ENCODE measurements at places on chromosomes 5 and 9. TPM values are rescaled to one million over a fixed set of nuclear protein-coding genes. Genes with fewer than 3 reads are reported as not detected.

- H3K27ac ChIP-seq: no peak overlapping the region
- peaks cover 19% of the 10 kb centered on the region for H3K4me1 ChIP-seq
- peaks cover 6% of the 10 kb centered on the region for H3K27me3 ChIP-seq
Measured at GRCh38 chr5:171318026-171318425, 9.0 kb downstream of the TLX3 start.

DNA sequence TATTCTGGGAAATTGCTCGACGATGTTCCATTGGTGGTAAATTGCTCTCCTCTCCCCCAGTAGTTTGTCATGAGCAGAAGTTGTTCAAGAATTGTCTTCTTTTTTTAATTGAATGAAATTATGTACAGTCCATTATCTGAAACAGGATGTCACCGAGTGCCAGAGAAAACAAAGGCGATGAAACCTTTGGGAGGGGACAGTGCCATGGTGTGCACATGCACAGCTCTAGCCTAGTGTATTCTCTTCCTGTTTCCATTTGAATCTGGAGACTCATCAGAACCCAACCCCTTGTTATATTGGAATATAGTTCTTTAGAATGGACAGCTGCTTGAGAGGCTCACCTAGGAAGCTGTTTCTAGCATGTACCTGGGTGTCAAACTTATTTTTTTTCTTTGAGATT lies 41.7 kb downstream of the TGFBR1 start:
- no peak overlapping the region for H3K27ac ChIP-seq
- no peaks in the 10 kb centered on the region for H3K36me3 ChIP-seq
- H3K27me3 ChIP-seq: no peaks in the 10 kb centered on the region
- H3K4me3 ChIP-seq: no peak overlapping the region
- no peaks in the 10 kb centered on the region for H3K4me1 ChIP-seq
- no peak for DNase-seq

GRCh38 chr9:99607842-99608448 lies 213.7 kb upstream of the NR4A3 start:
- H3K4me3 ChIP-seq: no peak overlapping the region
- no peaks in the 10 kb centered on the region for H3K27me3 ChIP-seq
- H3K27ac ChIP-seq: no peak overlapping the region
- no peaks in the 10 kb centered on the region for H3K4me1 ChIP-seq

GRCh38 chr5:55062039-55062779 lies 38.2 kb downstream of the GZMK start:
- no peaks in the 10 kb centered on the region for H3K36me3 ChIP-seq
- no peak overlapping the region for H3K27ac ChIP-seq
- H3K4me3 ChIP-seq: no peak overlapping the region
- no peaks in the 10 kb centered on the region for H3K4me1 ChIP-seq
- DNase-seq: no peak

DNA sequence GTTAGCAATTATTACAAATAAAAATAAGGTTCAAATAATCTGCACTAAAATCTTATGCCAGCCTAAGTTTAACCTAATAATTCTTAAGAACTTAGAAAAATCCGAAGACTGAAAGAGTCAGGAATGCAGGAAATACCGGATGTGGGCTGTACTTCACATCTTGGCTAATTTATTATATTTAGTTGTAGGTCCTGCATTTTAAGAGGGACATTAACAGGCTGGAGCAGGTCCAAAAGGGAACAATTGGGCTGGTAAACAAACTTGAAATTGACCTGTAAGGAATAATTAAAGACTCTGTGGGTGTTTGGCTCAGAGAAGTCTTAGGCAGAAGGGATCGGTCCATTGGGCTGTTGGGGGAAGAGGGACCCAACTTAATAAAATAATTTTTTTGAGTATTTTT lies 18.4 kb downstream of the GLRA1 start:
- H3K27ac ChIP-seq: no peak overlapping the region
- H3K27me3 ChIP-seq: no peaks in the 10 kb centered on the region
- no peak for DNase-seq
- H3K4me1 ChIP-seq: no peaks in the 10 kb centered on the region
- no peak overlapping the region for H3K4me3 ChIP-seq

- H3K4me3 ChIP-seq: no peak overlapping the region
- no peaks in the 10 kb centered on the region for H3K27me3 ChIP-seq
- H3K27ac ChIP-seq: peak overlapping the region; percentile 24
- H3K4me1 ChIP-seq: peaks cover 13% of the 10 kb centered on the region
- no peaks in the 10 kb centered on the region for H3K36me3 ChIP-seq
- DNase-seq: no peak
Measured at GRCh38 chr5:111681414-111682120, 75.4 kb downstream of the NREP start.

DNA sequence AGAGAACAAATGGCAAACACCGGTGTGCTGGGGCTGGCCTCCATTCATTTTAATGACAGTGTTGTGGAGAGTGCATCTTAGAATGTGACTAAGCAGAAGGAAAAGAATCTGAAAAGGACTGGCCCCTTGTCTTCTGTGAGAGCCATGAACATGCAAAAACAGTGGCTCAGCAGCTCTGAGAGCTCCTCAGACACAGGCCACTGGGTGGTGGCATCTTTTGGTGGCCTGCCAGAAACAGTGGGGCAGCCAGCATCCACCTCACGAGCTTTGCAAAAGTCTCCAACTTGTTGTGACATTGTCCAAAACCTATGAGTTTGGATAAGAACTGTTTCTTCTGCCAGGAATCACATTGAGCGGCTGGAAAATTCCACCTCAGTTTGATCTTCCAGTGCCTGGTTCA lies 233.4 kb downstream of the NR3C1 start:
- no peaks in the 10 kb centered on the region for H3K27me3 ChIP-seq
- H3K4me3 ChIP-seq: no peak overlapping the region
- H3K27ac ChIP-seq: no peak overlapping the region
- no peaks in the 10 kb centered on the region for H3K4me1 ChIP-seq

DNA sequence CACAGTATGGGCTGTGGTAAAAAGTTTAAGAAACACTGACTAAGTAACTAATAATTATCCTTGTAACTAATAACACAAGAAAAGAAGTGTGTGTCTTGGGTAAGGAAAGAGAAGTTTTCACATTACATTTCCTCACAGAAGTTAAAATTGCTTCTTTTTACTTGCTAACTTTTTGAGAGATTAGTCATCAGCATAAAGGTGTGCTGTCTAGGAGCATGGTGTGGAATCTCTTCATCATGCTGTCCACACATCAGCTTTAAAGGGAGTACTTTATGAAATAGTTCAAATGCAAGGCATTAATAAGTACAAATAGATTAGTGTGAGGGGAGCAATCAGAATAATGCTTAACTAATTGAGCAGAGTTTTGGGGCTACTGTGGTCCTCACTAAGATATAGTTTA lies 29.8 kb downstream of the WDR36 start:
- no peak overlapping the region for H3K4me3 ChIP-seq
- no peaks in the 10 kb centered on the region for H3K36me3 ChIP-seq
- no peak overlapping the region for H3K27ac ChIP-seq
- DNase-seq: no peak

DNA sequence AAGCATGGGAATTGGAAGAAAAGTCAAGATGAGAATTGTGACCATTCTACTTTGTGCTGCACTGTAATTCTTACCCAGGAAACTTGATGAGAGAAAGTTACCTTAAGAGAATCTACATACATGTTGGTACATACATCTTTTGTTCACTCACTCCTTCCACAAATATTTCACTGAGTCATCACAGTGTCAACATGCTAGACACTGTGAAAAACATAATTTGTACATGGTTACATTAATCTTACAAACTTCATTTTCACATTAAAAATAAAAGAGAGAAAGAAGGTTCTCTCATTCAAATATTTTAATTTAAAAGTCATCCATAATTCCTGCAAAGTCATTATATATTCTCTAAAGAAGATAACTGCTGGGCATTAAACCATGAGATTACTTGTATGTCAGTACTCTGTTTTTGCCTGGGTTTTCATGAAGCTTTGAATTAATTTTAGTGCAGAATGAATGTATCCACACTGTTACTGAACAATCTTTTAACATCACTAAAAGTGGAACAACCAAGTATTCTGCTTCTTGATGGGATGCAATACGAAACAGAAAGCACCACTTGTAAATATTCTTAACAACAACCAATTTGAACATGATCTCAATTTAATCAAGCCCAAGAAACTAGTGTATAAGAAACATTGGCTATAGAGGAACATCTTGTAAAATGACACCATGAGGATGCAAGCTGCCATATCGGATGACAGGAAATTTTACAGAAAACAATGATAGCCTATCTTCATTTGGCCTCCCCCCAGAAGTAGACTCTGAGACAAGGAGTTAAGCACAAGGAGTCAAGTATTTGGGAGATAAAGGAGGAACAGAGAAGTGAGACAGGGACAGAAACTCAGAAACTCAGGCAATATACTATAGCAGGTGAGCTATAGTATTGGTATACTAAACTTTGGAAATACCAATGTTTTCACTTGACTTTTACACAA lies 28.4 kb downstream of the ERP44 start:
- no peak overlapping the region for H3K4me3 ChIP-seq
- no peaks in the 10 kb centered on the region for H3K27me3 ChIP-seq
- no peaks in the 10 kb centered on the region for H3K36me3 ChIP-seq
- H3K4me1 ChIP-seq: peaks cover 21% of the 10 kb centered on the region
- no peak overlapping the region for H3K27ac ChIP-seq

- H3K27me3 ChIP-seq: no peaks in the 10 kb centered on the region
- no peak for DNase-seq
- no peak overlapping the region for H3K27ac ChIP-seq
- H3K4me1 ChIP-seq: peaks cover 16% of the 10 kb centered on the region
- no peak overlapping the region for H3K4me3 ChIP-seq
- no peaks in the 10 kb centered on the region for H3K36me3 ChIP-seq
Measured at GRCh38 chr5:10789726-10790125, 28.7 kb upstream of the DAP start.

GRCh38 chr9:36074870-36075532 lies 38.3 kb downstream of the RECK start:
- H3K27me3 ChIP-seq: no peaks in the 10 kb centered on the region
- H3K4me3 ChIP-seq: no peak overlapping the region
- peak; percentile 81 for DNase-seq
- H3K4me1 ChIP-seq: peaks cover 4% of the 10 kb centered on the region
- H3K36me3 ChIP-seq: no peaks in the 10 kb centered on the region
- H3K27ac ChIP-seq: no peak overlapping the region

GRCh38 chr5:55933377-55934114 lies 61.2 kb downstream of the IL6ST start:
- H3K4me1 ChIP-seq: no peaks in the 10 kb centered on the region
- no peak overlapping the region for H3K27ac ChIP-seq
- H3K36me3 ChIP-seq: no peaks in the 10 kb centered on the region
- H3K27me3 ChIP-seq: no peaks in the 10 kb centered on the region
- H3K4me3 ChIP-seq: no peak overlapping the region

GRCh38 chr5:143119881-143120341 lies 283.6 kb downstream of the NR3C1 start:
- H3K36me3 ChIP-seq: no peaks in the 10 kb centered on the region
- H3K4me1 ChIP-seq: peaks cover 11% of the 10 kb centered on the region
- no peak for DNase-seq
- no peak overlapping the region for H3K27ac ChIP-seq

DNA sequence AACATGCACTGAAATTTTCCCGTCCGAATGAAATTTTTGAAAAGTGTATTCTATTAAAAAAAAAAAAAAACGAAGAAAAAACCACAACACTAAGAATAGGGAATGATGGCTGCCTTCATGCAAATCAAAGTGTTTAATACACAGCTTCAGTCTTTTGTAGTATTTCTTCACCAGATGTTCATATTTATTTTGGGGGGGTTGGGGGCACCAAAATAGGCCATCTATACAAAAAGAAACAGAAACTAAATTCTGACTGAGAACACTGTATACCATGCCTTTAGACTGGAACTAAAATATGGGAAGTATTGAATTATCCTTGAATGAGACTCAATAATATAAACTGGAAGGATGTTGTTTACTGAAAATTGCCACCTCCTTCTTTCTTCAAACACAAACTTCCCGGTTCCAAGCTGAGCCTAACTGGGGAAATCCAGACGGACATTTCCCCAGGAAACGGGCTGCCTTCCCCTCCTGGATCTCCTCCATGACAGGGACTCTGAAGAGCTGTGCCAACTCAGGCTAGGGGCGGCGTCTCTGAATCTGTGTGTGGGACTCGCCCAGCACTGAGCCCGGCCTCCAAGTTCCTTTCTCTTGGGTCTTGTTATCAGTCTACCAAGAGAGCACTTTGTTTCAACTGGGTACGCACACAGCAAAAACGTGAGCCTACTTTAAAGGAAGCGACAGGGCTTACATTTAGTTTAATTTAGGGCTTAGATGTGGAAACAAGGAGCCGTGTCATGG lies 511.3 kb upstream of the ADAMTS16 start:
- peak; percentile 75 for DNase-seq
- H3K27ac ChIP-seq: no peak overlapping the region
- H3K4me3 ChIP-seq: no peak overlapping the region
- H3K27me3 ChIP-seq: no peaks in the 10 kb centered on the region
- H3K4me1 ChIP-seq: no peaks in the 10 kb centered on the region
- H3K36me3 ChIP-seq: no peaks in the 10 kb centered on the region

DNA sequence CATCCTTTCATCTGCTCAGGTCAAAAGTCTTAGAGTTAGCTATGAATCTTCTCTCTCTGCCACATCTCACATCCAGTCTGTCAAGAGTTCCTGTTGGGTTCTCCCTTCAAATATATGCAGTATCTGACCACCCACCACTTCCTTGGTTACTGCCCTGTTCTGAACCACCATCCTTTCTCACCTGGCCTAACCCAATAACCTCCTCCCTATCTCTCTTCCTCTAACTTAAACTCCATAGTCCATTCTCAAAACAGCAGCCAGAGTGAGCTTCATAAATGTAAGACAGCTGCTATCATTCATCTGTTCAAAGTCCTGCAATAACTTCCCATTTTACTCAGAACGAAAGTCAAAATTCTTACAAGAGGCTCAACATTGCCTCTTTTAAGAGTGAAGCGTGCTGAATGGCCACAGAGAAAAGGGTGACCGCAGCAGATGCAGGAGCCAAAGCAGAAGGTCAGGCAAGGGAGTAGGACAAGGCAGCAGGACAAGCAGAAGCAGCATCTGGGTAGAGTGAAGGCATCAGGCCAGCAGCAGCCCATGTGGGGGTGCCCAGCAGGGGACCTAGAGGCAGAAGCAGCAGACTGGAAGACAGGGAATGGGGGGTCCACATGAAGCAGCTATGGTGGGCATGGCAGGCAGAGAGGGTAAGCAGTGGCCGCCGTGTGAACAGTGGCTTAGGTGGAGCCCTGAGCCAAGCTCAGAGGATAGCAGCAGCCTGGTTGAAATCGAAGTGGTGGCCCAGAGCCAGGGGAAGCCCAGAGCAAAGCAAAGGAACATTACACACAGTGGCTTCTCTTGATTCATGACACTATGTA lies 39.3 kb upstream of the CDC42SE2 start:
- H3K4me1 ChIP-seq: peaks cover 8% of the 10 kb centered on the region
- H3K27me3 ChIP-seq: no peaks in the 10 kb centered on the region
- DNase-seq: peak; percentile 77
- no peak overlapping the region for H3K4me3 ChIP-seq
- peak overlapping the region; percentile 35 for H3K27ac ChIP-seq

The FOXD4 gene
- 1.2 TPM for total RNA-seq

The DBH gene
- 0.06 TPM for total RNA-seq

The SHISAL2B gene
- 0.74 TPM for total RNA-seq

The GPR150 gene
- 0.87 TPM for total RNA-seq

The IL7R gene
- 17.5 TPM for total RNA-seq
